Amygdala (tissue), 56 donors: ENCODE measurements at places on chromosomes 13 and 19.

DNA sequence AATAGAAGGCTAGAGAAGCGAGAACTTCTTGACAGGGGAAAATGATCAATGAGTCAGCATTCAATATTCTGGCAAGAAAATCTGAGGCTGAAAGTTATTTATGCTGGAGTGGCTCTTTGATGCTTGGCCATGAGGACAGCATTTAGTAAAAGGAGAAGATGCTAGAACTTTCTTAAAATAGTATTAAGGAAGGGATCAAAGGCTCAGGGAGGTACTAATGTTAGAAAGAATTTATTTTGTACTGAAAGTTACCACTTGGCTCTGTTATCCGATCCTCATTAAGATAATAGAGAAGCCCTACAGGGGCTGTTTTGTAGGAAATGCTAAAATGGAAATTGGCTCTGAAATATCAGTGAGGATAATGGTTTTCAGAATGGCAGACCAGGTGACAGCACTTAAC, 1774.6 kb upstream of the PCDH20 start:
- DNase-seq, result no peak

GRCh38 chr13:72104656-72105180, 237.7 kb upstream of the DACH1 start:
- DNase-seq, result no peak

GRCh38 chr19:12543855-12544254, 7.4 kb downstream of the ZNF564 start:
- no peak for DNase-seq

DNA sequence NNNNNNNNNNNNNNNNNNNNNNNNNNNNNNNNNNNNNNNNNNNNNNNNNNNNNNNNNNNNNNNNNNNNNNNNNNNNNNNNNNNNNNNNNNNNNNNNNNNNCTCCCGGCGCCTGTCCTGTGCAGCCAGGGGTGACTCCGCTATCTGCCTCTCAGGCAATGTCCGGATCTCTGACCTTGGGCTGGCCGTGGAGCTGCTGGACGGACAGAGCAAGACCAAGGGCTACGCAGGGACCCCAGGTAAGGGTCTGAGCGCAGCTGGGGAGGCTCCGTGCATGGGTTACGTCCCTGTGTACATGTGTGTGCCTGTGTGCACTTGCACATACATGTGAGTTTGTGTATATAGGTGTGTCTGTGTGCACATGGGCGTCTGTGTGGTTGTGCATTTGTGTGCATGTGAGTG, 36.1 kb upstream of the TMEM255B start:
- DNase-seq, result no peak

DNA sequence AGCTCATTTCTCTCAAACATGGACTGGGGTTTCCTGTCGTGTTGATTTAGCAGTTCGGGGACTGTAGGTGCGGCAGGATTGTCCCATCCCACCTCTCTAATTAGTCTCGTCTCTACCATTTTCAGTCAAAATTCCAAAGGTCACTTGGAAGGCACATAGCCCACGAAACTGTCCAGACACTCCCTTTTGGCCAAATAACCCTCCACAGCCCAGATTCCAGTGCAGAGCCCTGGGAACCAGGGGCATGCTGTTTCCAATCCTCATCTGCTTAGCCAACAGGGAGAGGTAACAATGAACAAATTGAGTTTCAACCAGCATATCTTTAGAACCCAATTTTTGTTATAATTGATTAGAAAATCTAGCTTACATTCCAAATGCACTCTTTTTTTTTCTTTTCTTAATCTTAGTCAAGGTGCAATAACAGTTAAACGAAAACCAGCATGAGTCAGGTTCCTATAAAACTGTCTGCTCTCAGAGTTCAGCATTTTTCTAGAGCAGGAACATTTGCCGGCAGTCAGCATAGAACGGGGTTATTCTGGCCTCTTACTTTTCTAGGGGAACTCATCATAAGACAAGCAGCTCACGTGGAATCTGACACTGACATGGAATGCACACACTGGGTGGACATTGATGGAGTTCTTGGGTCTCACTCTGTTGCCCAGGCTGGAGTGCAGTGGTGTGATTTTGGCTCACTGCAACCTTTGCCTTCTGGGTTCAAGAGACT, 14.4 kb upstream of the CEBPA start:
- DNase-seq, result no peak

DNA sequence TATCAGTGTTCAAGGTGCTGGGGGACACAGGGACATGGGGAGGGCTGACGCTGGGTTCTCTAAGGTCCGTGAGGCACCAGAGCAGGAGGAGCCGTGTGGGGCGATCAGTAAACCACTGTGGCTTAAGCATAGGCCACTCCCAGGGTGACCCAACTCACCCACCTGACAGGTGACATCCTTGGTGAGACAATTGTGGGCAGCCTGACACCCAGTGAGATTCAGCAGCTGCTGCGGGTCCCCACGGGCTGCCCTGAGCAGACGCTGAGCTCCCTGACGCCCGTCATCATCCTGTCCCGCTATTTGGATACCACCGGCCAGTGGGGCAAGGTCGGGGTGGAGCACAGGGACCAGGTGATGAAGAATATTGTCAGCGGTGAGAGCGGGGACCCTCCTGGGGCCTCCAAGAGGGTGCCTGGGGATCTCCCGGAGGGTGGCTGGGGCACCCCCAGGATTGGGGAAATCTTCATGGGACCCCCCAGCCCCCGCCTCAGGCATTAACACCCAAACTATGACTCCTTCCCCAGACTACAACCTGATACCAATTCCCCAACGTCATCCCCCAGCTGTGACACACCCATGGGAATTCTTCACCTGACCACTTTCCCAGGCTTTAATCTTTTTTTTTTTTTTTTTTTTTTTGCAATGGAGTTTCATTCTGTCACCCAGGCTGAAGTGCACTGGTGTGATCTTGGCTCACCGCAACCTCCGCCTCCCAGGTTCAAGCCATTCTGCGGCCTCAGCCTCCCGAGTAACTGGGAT, 33.3 kb upstream of the SHFL start:
- DNase-seq, result no peak

DNA sequence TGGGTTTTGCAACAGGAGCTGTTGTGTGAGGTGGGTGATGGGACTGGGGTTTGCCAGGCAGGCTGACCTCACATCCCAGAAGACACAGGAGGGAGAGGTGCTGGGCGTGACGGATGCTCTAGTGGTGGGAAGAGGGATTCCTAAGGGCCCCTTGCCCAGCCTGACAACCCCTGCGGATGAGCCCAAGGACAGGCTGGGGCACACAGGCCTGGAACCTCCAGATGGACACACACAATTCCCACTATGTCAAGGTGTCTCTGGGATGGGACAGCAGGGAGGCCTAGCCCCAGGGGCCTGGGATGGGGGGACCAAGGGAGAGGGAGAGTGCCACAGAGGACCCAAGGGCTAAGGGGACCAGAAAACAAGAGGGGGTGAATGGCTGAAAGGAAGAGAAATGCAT, 191.5 kb downstream of the ZNF536 start:
- DNase-seq, result no peak

GRCh38 chr13:32039056-32039455, 7.5 kb downstream of the FRY start:
- no peak for DNase-seq

DNA sequence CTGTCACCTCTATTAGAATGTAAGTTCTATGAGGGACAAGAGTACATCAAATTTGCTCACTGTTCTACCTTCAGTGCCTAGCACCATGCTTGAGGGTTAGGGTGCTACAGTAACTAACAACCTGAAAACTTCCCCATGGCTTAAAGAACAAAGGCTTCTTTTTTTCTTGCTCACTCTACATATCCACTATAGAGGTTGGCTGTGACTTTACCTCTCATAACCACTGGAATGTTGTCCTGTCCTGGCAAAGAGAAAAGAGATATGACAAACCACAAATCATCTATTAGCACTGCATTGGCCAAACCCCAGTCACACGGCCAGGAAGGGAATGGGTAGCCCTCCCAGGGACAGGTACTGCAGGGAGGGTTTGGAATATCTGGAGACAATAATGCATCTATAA, 23.2 kb upstream of the ACOD1 start:
- no peak for DNase-seq

- no peak for DNase-seq
Measured at GRCh38 chr19:15498156-15498858, 10.0 kb upstream of the CYP4F22 start.

DNA sequence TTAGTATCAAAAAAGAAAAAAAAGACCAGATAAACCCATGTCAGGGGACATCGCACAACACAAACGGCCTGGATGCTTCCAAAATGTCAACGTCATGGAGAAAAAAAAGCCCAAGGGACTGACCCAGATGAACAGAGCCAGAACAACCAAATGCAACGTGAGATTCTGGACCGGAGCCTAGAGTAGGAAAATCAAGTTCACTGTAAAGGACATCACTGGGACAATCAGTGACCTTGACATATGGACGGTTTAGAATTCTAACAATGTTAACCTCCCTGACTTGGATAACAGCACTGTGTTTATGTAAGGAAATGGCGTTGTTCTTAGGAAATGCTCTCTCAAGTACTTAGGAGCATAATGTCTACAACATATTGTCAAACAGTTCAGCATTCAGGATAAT, 15.1 kb upstream of the EMP3 start:
- DNase-seq, result no peak

DNA sequence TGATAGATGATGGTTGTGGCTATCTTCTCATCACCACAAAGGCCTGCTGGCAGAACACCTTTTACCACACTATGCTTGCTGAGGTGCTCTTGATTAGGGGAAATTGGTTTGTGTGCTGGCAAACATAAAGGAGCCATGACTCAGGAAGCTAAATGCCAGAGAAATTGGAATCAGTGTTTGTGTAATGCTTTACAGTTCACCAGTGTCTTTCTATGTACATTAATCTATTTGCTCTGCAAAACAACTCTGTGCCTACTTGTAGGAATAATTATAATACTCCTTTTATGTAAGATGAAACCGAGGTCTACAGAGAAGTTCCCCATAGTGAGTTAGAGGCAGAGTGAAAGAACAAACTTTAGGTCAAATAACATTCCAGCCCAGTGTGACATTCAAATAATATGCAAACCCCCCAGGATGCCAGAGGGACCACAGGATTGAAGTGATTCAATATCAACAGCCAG, 390.5 kb upstream of the HTR2A start:
- no peak for DNase-seq

DNA sequence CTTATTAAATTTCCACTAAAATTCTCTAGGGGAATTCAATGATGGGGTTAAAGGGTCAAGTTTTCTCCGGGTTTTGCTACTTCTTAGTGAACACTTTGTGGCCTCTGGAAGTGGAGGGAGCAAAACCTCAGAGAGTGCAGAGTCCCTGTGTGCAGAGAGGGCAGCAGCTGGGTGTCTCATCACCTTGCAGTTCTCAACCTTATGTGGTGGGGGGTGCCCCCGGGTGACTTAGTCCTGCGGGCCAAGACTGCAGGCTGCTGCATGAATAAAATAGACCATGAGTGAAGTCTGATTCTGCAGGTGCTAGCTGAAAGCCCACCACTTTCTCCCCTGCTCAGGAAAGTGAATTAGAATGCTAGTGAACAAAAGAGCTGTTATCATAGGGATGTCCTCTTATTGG, 191.6 kb downstream of the DLEU7 start:
- no peak for DNase-seq

GRCh38 chr13:38542601-38543000, 144.3 kb upstream of the FREM2 start:
- DNase-seq, result no peak

GRCh38 chr13:85685436-85685835, 113.8 kb downstream of the SLITRK6 start:
- no peak for DNase-seq

DNA sequence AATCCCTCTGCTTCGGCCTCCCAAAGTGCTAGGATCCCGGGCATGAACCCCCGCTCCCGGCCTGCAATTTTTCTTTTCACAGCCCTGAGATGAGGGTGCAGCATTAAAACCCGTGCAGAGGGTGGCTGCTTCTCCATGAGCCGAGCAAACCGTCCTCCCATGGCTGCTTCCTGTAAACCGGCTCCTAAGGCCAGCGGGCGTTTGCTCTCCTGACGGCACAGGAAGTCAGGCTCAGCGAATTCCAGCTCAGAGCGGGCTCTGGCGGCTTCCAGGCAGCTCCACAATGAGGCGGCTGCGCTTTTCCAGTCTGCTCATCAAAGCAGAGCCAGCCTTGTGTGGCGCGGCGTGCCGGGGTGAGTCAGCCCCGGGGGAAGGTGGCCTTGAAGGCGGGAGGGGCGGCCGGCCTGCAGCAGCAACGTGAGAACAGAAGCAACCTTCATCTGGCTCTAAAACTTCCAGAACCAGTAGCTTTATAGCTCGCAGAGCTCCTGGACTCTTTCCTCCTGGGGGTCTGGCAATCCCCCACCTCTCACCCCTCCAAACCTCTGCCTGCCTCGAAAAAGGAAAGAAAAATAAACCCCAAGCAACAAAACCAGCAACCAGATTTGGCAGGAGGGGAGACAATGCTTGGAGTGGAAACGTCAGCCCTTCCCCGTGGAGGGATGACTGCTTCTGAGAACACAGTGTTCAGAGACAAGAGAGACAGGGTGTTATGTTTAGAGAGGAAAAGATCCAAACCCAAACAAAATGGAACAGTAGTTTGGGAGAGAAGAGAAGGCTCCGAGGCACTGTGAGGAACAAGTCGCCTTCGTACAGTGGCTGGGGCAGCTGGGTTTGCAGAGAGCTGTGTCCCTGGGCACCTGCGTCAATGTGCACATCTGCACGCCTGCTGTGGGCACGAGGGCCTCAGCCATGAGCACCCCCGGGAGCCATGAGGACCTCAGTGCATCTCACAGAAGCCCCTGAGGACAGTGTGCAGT, 67.8 kb downstream of the GADD45B start:
- peak; percentile 89 for DNase-seq

DNA sequence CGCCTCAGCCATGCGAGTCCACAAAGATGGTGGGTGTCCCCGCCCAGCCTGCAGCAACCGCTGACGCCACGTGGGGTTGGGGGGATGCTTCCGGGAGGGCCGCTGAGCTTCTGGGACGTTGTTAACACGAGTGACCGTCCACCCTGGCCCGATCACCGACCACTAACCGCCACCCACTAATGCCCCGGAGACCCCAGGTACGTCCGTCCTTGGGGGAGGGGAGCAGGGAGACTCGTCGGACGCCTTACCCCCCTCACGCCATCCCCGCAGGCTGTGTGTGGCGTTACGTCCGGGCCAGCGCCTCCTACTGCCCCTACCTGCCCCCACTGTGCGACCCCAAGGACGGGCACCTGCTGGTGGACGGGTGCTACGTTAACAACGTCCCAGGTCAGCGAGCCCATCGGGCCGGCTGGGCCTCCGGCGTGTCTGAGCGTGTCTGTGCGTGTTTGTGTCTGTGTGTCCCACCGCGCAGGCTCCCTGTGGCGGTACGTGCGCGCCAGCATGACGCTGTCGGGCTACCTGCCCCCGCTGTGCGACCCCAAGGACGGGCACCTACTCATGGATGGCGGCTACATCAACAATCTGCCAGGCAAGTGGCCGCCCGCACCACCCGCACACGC, 21.3 kb downstream of the PNPLA6 start:
- no peak for DNase-seq

- peak; percentile 89 for DNase-seq
Measured at GRCh38 chr19:19490214-19490968, 25.0 kb downstream of the TSSK6 start.

DNA sequence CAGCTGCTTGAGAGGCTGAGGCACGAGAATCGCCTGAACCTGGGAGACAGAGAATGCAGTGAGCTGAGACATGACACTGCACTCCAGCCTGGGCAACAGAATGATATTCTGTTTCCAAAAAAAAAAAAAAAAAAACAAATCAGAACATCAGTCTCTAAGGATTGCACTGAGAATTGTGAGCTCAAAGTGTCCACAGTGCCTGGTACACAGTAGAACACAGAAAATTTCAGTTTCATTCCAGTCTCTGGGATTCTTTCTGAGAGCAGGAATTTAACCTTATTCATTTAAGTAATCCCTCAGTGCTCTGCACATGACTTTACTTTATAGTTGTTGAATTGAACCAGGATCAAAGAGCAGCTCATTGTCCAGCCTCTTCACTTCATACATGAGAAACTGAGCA, 25.9 kb upstream of the GATAD2A start:
- DNase-seq, result no peak

- DNase-seq, result no peak
Measured at GRCh38 chr19:49374665-49375434, 11.2 kb downstream of the DKKL1 start.
